HT-29 (cell line): ENCODE measurements at places on chromosomes 3 and 15.

- no peak for DNase-seq
Measured at GRCh38 chr3:178532476-178532875, 3.8 kb upstream of the KCNMB2 start.

DNA sequence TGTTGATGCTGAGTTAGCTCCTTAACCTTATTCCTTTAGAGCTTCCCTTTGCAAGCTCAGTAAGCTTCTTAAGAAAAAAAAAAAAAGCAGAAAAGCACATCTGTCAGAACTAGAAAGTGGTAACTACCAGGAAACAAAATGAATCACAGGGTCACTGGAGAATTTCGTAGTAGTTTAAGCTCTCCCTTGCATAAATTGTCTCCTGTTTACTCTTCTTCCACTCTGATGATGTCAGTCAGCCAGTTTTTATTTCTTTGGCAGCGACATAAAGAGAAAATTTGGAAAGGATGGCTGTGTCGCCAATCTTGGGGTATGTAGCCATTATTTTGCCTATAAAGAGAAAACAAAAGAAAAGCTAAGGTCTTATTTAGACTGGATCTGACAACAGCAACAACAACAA lies 3.2 kb upstream of the GABRR3 start:
- DNase-seq = no peak

GRCh38 chr15:44397869-44398268 lies 29.6 kb upstream of the CTDSPL2 start:
- DNase-seq = no peak

GRCh38 chr3:112736805-112737566 lies 96.0 kb upstream of the CCDC80 start:
- DNase-seq = no peak

DNA sequence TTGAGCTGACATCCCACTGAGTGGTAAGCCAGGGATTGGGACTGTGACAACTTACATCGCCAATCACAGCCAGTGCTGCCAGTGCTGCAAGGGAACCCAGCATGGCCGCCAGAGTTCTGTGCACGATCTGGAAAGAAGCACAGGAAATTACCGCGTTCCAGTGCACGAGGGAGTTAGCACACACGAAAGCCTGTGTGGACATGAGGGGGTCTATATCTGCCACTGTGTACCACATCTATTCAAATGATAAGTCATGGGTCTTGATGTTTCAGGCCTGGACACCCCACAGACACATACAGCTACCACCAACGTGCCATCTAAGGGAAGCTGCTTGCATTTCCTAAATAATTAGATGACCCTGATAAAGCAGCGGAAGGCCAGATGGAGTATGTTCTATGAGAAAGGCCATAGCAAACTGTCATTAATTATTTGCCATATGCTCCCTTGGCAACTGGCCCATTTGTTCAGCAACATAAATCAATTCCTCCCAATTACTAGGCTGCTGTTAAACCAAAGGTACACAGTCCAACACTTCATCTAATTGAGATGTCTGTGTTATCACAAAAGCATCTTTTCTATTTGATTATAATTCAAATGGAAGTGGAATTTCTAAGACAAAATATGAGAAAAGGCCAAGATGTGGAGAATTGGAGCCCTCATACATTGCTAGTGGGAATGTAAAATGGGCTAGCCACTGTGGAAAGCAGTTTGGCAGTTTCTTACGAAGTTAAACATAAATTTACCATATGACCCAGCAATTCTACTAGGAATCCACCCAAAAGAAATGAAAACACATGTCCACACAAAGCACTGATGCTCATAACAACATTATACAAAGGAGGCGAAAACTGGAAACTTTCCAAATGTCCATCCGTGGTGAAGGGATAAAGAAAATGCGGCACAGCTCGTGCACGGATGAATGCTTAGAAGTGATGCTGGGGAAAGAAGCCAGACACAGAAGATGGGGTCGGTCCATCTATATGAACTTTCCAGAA lies 108.3 kb downstream of the OCA2 start:
- DNase-seq = no peak

DNA sequence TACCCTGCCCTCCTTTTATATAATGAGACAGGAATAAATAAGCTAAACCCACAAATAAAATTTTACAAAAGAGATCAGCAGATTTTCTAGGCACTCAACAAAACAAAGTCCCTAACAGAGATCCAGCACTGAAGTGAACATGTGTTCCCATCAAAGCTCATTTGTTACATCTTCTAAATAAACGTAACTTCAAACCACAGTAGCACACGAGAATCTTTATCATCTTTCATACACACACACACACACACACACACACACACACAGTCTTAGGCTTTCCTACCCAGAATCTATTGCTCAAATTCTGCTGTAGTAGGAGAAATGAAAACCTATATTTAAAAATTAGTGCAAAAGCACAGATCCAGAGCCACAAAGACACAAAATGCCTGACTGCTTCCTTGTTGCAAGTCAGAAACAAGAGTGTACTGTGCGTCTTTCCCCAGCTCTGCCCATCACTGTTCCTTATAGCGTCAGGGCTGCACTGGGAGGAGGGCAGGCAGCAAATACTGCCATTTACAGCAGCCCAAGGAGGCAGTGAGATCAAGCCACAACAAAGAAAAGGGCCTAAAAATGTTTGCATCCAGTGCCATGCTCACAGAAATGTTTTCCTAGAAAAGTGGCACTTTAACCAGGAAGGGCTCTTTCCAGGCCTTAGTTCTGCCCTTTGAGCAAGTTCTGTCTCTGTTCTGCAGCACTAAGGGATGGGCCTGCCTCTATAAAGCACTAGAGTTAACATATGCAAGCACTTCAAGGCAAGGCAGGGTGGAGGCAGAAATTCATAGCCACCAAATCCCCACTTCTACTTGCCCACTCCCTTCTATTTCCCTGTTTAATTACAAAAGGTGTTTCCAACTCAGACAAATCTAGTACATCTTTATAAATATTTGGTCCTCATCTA lies 6.0 kb downstream of the IP6K1 start:
- DNase-seq = no peak

- no peak for DNase-seq
Measured at GRCh38 chr3:158148218-158148617, 38.3 kb downstream of the RSRC1 start.

DNA sequence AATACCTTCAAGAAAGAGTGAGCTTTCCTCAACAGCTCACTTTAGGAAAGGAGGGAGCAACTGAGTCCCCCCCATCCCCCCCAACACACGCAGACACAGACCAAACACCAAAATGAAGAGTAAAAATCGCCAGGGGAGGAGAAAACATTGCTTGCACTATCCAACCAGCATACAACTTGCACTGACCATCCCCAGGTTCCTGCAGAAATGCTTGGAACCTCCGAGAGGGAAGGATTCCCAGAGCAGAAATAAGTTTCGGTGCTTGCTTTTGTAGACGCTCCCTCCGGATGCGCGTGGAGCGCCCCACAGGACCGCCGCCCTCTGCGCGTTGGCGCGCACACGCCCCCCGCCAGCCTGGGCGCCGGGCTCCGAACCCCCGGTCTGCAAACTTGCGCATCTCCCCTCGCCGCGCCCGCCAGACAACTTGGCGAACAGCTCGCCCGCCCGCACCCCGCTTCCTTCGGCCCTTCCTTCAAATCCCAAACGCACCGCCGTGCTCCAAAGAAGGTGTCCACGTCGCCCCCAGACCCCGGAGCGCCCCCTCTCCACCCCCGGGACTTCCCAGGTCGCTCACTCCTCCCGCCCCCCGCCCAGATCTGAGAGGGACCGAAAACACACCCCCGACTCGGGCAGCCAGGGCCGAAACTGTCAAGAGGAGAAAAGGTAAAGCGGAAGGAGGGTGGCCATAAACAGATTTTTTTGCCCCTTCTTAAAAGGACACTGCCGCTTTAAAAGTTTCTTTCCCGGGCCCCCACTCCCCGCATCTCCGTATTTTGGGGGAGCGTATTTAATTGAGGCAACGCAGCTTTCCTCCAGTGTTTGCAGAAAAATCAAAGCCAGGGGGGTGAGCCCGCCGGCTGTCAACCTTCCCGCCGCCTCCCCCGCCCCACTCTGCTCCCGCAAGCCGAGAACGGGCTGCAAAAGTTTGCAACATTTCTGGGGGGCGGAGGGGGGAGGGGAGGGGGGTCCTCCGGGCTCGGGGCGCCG lies 859 bp downstream of the RORA start:
- no peak for DNase-seq

DNA sequence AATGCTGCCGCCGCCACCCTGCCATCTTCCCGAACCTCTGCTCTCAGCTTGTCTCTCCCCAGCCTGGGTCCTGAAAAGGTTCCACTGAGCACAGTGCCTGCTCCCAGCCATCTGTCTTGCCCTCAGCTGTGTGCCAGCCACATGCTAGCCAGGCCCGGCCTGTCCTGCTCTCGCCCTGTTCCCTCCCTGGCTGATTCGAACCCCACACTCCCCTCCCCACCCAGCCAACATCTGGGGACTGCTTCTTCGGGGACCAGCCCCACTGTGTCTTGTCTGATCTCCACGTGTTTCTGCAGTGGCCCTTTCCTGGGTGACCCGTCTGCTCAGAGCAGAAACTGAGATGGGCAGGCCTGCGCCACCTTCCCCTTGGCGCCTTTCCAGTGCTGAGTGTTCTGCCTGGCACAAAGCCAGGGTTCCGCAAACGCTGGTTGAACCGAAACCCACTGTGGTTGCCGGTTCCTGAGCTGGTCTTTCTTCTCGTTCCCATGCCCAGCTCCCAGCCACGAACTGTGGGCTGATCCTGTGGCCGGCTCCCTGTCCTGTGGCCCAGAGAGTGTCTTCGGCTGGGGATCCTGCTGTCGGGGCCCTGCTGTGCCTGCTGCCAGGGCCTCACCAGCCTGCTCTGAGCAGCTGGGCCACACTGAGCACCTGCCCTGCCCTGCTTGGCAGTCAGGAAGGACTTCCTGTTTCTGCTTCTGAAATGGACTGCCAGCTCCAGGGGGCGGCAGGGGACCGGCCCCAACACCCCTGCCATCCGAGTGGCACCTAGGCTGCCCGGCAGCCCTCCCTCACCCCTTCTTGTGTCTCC lies 62.7 kb upstream of the KLF13 start:
- peak; percentile 95 for DNase-seq

DNA sequence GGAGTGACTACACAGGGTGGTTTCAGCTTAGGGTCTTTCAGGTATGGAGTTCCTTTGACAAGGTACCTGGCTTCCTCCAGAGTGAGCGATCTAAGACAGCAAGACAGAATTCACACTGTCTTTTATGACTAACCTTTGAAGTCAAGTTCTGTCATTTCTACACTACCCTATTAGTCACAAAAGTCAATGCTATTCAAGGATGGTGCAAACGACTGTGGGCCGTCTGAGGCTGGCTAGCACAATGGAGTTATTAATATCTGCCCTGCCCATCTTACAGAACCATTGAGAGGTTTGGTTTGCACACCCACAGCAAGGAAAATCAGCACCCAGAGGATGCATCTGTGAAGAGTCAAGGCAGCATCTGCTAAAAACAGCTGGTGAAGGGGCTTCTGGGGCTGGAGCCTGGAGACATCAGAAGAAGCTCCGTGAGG lies 62.9 kb upstream of the XCR1 start:
- DNase-seq = no peak
